Ovary (tissue), 10 donors: ENCODE measurements at places on chromosomes 2 and 18. TPM values are rescaled to one million over a fixed set of nuclear protein-coding genes. Genes with fewer than 3 reads are reported as not detected.

- DNase-seq = no peak
- H3K27ac ChIP-seq = no peak overlapping the region
- H3K4me3 ChIP-seq = no peak overlapping the region
- H3K36me3 ChIP-seq = no peaks in the 10 kb centered on the region
- H3K27me3 ChIP-seq = no peaks in the 10 kb centered on the region
These were observed 1.5 kb downstream of the EFR3B start for GRCh38 chr2:25043241-25043867.

DNA sequence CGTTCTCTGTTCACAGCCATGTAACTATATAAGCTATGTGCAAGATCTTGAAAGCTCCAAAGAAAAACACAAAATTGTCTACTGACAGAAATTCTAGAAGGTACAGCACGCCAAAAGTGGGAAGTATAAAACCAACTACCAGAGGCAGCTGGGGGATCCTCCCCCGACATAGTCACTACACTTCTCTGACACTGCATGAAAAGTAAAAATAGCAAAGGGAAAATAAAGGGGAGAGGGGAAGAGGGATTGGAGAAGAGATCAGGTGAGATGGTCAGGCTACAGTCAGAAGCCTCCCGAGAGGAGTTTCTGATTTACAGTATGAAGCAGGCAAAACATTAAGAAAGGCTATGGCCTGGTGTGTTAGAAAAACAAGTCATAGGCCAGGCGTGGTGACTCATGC, 39.8 kb upstream of the PCBP1 start:
- H3K4me3 ChIP-seq = no peak overlapping the region
- no peaks in the 10 kb centered on the region for H3K36me3 ChIP-seq
- no peaks in the 10 kb centered on the region for H3K27me3 ChIP-seq

DNA sequence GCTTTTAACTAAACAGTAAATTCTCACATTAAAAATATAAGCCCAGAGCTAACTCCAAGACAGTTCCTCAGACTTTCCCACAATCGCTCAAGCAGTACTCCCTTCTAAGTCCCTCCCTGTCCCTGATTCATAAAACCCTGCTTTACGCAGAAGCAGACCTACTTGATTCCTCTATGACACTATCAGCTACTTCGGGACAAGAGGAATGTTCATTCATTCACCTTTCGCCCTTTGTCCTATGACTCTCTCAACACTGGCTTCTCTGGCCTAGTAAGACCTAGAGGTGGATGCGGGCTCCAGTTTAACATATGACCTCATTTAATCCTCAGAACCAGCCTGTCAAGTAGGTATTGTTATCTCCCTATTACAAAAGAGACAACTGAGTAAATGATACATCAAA, 10.2 kb downstream of the LPIN2 start:
- H3K36me3 ChIP-seq = no peaks in the 10 kb centered on the region
- H3K27ac ChIP-seq = no peak overlapping the region
- peaks cover 8% of the 10 kb centered on the region for H3K4me1 ChIP-seq
- no peak for DNase-seq
- no peaks in the 10 kb centered on the region for H3K27me3 ChIP-seq

GRCh38 chr2:43136876-43137275, 89.5 kb downstream of the ZFP36L2 start:
- no peaks in the 10 kb centered on the region for H3K36me3 ChIP-seq
- DNase-seq = peak; percentile 13
- no peaks in the 10 kb centered on the region for H3K27me3 ChIP-seq
- peaks cover 10% of the 10 kb centered on the region for H3K4me1 ChIP-seq
- H3K27ac ChIP-seq = no peak overlapping the region

- no peak for DNase-seq
- no peak overlapping the region for H3K4me3 ChIP-seq
- no peaks in the 10 kb centered on the region for H3K4me1 ChIP-seq
These were observed 593.5 kb downstream of the BCL11A start for GRCh38 chr2:59959944-59960343.

DNA sequence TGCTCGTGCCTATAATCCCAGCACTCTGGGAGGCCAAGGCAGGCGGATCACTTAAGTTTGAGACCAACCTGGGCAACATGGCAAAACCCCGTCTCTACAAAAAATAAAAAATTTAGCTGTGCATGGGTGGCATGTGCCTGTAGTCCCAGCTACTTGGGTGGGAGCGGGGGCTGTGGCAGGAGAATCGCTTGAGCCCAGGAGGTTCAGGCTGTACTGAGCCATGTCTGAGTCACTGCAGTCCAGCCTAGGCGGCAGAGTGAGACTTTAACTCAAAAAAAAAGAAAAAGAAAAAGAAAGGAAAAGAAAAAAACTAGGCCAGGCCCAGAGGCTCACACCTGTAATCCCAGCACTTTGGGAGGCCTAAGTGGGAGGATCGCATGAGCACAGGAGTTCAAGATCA, 30.8 kb downstream of the TWSG1 start:
- no peak overlapping the region for H3K4me3 ChIP-seq
- no peak for DNase-seq
- H3K4me1 ChIP-seq = no peaks in the 10 kb centered on the region
- H3K27ac ChIP-seq = no peak overlapping the region
- no peaks in the 10 kb centered on the region for H3K36me3 ChIP-seq

DNA sequence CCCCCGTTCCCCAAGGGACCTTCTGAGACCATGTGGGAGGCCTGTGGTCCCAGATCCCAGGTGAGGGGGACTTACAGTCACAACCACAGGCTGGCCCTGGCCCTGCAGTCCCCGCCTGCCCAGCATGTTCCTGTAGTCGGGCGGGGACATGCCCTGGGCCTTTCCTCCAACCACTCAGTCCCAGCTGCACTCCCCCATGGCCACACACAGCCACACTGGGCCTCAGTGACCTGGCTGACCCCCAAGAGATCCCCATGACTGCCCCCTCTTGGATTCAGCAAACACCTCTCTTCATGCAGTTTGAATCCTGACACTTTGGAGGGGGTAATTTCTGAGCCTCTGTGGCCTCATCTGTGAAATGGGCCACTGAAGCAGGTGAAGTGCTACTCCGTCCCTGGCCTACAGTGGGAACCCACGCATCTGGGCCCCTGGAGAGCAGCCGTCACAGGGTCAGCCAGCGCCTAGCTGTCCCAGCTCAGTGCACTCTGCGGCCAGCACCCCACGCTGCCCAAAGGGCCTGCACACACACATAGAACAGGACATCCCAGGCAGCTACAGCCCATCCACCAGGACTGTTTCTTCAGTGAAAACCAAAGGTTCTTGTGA, 12.7 kb upstream of the ARHGEF4 start:
- H3K27me3 ChIP-seq = no peaks in the 10 kb centered on the region
- H3K4me3 ChIP-seq = no peak overlapping the region
- no peak overlapping the region for H3K27ac ChIP-seq
- H3K4me1 ChIP-seq = peaks cover 3% of the 10 kb centered on the region

- H3K4me1 ChIP-seq = no peaks in the 10 kb centered on the region
- H3K4me3 ChIP-seq = no peak overlapping the region
- no peak for DNase-seq
- H3K27me3 ChIP-seq = no peaks in the 10 kb centered on the region
- H3K27ac ChIP-seq = no peak overlapping the region
These were observed 21.5 kb downstream of the GPR39 start for GRCh38 chr2:132437852-132438669.

DNA sequence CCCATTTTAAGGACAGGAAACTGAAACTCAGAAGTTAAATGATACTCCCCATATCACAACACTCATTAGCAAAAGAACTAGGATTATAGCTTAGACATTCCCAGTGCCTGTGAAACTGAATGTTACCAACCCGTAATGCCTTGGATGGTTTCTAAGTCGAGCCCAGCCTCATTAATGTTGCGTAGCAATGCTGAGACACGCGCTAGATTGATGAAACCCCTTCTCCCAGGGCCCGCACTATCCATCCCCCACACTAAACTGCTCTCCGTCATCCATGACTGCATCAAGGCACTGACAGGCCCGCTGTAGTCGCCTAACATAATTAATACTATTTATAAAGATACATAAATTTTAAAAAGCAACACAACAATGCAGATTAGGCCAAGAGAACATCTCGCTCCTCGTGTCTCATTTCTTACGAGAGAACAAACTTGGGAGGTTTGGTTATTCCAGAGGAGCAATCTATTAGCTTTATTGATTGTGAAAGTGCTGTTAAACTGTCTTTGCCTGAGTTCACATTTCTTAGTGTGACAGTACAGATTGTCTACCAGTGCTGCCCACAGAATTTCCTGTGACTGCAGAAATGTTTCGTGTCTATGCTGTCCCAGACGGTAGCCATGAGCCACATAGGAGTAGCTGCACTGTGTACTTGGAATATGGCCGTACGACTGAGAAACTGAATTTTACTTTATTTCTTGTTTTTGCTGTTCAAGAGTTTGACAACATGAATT, 312.2 kb upstream of the RAB12 start:
- DNase-seq = no peak
- H3K4me1 ChIP-seq = peaks cover 2% of the 10 kb centered on the region
- no peak overlapping the region for H3K4me3 ChIP-seq
- H3K27me3 ChIP-seq = no peaks in the 10 kb centered on the region
- no peaks in the 10 kb centered on the region for H3K36me3 ChIP-seq

- DNase-seq = no peak
- H3K36me3 ChIP-seq = no peaks in the 10 kb centered on the region
- H3K4me3 ChIP-seq = no peak overlapping the region
- no peaks in the 10 kb centered on the region for H3K4me1 ChIP-seq
- H3K27me3 ChIP-seq = no peaks in the 10 kb centered on the region
These were observed 147.4 kb downstream of the CERS6 start for GRCh38 chr2:168603439-168603961.

DNA sequence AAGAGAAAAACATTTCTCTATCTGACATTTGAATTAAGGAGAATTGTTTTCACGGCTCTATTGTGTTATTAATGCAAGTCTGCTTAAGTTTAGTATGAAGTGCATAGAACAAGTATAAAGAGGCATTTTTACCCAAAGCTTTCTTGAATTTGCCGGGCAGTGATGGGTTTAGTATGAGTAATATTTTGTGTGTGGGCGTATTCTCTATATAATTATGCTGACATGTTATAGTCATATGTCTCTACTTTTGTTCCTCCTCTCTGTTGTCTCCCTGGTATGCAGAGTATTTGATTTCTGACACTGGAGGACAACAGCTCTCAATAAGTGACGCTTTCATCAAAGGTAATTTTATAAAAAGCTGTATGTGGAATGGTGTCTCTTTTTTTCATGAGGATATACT, 45.9 kb downstream of the PIKFYVE start:
- H3K27ac ChIP-seq = no peak overlapping the region
- no peaks in the 10 kb centered on the region for H3K36me3 ChIP-seq
- no peaks in the 10 kb centered on the region for H3K4me1 ChIP-seq
- no peak for DNase-seq
- no peaks in the 10 kb centered on the region for H3K27me3 ChIP-seq

DNA sequence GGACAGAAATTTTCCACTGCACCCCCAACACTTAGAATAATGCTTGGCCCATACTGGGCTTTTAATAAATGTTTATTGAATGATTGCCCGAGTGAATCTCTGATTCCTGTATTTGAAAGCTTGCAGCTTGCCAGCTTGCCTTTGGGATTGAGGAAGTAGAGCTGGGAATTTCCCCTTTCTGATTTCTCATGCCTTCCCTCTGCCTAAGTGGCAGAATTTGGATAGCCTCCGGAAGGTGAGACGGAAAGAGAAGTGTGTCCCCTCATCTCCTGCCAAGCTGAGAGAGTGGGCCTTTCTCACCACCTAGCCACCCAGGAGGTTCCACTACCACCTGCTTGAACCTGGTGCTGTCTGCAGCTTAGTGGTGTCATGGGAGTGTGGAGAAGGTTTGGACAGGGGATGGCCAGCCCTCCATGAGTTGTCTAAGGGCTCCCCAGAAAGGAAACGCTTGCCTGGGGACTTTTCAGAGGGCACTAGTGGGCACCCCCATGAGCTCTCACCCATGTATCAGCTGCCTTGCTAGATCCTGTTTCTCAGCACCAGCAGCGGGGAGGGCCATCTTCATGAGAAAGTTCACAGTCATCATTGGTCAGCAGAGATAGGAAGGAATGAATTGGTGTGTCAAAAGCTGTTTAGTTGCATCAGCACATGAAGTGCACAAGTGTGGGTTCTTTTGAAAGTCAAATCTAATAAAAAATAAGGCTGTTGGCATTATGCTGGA, 8.6 kb upstream of the NCOA1 start:
- no peaks in the 10 kb centered on the region for H3K36me3 ChIP-seq
- no peaks in the 10 kb centered on the region for H3K4me1 ChIP-seq
- no peaks in the 10 kb centered on the region for H3K27me3 ChIP-seq

GRCh38 chr2:122634256-122634655, 878.8 kb downstream of the TSN start:
- DNase-seq = no peak
- no peaks in the 10 kb centered on the region for H3K27me3 ChIP-seq
- H3K36me3 ChIP-seq = no peaks in the 10 kb centered on the region

- H3K4me3 ChIP-seq = no peak overlapping the region
- H3K27ac ChIP-seq = no peak overlapping the region
- H3K36me3 ChIP-seq = no peaks in the 10 kb centered on the region
- DNase-seq = no peak
- H3K4me1 ChIP-seq = no peaks in the 10 kb centered on the region
These were observed 80.8 kb downstream of the KIF5C start for GRCh38 chr2:148955798-148956197.

DNA sequence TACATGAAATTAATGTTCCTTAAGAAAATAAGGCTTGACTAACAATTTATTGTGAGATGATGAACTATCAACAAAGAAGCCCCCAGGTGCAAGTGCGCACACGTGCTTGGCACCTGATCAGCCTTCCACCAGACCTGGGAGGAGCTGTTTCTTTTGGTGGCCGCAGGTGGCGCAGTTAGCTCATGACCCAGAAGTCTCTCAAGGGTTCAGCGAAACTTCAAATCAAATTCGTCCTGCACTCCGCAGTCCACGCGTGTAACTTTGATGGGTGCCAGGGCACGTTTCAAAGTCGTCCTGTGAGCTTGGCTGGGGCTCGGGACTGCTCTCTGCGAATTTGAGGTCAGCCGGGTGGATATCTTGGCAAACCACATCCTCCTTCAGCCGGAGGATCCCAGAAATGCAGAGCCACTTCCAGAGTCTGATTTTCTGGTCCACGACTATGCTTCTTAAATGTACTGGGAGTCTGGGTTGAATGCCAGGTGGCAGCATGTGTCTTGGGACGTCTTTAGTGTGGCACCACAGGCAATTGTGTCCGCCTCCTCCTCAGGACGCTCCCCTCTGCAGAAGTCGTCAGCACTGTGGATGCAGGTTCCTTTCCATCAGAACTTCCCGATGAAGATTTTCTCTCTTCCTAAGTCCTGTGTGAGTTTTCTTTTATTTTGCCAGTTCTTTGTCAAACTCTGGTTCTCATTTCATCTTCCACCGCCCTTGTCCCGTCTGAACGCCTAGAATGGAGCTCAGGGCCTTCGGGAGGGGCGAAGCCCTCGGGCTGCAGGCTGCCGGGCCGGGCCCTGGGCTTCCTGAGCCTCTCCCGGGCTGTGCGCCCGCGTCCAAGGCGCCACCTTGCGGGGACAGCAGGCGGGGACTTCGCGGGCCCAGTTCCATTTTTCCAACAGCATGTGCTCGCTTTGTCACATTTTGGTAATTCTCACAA, 61.3 kb upstream of the RAPGEF4 start:
- no peak for DNase-seq
- H3K27ac ChIP-seq = no peak overlapping the region
- H3K36me3 ChIP-seq = no peaks in the 10 kb centered on the region
- H3K4me1 ChIP-seq = no peaks in the 10 kb centered on the region
- no peak overlapping the region for H3K4me3 ChIP-seq
- H3K27me3 ChIP-seq = no peaks in the 10 kb centered on the region

- no peak for DNase-seq
- no peaks in the 10 kb centered on the region for H3K4me1 ChIP-seq
- no peak overlapping the region for H3K27ac ChIP-seq
- no peak overlapping the region for H3K4me3 ChIP-seq
These were observed 10.9 kb upstream of the PEX13 start for GRCh38 chr2:61006486-61007105.

The FSIP2 gene
- 1.0 TPM for total RNA-seq

The RAMP1 gene
- 36.6 TPM for total RNA-seq

The POTEC gene
- not detected for total RNA-seq

The FLACC1 gene
- 0.71 TPM for total RNA-seq

The UGT1A6 gene
- not detected for total RNA-seq

The CYTIP gene
- 1.8 TPM for total RNA-seq
